Uterus (tissue), 4 donors: ENCODE measurements at places on chromosomes 7 and 10. TPM values are rescaled to one million over a fixed set of nuclear protein-coding genes. Genes with fewer than 3 reads are reported as not detected.

Gene MYOF
- 41.2 TPM for total RNA-seq

Gene ACHE
- 55.9 TPM for total RNA-seq

Gene MOGAT3
- total RNA-seq: not detected

Gene WEE2
- not detected for total RNA-seq

DNA sequence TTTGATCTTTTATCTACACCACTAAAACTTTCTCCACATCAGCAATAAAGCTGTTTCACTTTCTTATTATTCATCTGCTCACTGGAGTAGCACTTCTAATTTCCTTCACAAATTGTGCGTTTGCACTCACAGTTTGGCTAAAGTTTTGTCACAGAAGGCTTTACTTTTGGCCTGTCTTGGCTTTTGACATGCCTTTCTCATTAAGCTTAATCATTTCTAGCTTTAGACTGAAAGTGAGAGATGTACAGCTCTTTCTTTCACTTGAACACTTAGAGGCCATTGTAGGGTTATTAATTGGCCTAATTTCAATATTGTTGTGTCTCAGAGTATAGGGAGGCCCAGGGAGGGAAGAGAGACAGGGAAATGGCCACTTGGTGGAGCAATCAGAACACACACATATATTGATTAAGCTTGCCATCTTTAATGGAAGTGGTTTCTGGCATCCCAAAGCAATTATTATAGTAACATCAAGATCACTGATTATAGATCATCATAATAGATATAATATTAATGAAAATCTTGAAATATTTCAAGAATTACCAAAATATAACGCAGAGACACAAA is 512.5 kb downstream of the ETV1 start:
- DNase-seq: no peak

GRCh38 chr10:92747600-92747999 is 57.8 kb downstream of the HHEX start:
- DNase-seq: no peak

- DNase-seq: no peak
Observed at GRCh38 chr10:50293513-50294313, 42.4 kb upstream of the ASAH2 start.

DNA sequence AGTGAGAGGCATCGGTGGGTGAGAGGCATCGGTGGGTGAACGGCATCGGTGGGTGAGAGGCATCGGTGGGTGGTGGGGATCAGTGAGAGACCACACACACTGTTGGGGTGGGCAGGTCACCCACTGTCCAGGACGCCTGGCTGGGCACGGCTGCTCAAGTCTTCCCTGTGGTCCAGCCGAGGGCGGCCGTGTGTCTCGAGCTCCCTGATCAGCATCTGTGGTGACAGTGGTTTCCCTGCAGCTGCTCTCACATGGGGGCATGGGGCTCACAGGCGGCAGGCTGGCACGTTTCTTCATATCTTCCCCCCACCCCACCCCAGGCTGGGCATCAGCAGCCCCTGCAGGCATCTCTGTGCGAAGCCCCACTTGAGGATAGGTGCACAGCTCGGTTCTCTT is 78.2 kb downstream of the NKX6-2 start:
- DNase-seq: no peak

- no peak for DNase-seq
Observed at GRCh38 chr10:57815949-57816348, 451.7 kb downstream of the IPMK start.

DNA sequence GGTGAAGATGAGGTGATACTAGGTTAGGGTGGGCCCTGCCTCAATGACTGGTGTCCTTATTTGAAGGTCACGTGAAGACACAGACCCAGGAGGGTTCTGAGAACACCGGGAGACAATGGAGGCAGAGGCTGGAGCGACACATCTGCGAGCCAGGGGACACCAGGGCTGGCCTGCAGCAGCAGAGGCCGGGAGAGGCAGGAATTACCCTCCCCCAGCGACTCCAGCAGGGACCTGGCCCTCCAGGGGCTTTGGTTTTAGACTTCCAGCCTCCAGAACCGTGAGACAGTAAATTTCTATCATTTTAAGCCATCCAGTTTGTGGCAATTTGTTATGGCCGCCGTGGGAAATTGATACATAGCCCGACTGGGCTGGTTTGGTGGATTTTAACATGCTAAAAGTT is 152.2 kb downstream of the DNAJB6 start:
- DNase-seq: no peak
